NCI-H774 (cell line): ENCODE measurements at places on chromosomes 7 and 10.

GRCh38 chr10:28266449-28267224, 36.2 kb downstream of the MPP7 start:
- no peak for DNase-seq

GRCh38 chr7:158051776-158052175, 535.8 kb downstream of the PTPRN2 start:
- DNase-seq: no peak

DNA sequence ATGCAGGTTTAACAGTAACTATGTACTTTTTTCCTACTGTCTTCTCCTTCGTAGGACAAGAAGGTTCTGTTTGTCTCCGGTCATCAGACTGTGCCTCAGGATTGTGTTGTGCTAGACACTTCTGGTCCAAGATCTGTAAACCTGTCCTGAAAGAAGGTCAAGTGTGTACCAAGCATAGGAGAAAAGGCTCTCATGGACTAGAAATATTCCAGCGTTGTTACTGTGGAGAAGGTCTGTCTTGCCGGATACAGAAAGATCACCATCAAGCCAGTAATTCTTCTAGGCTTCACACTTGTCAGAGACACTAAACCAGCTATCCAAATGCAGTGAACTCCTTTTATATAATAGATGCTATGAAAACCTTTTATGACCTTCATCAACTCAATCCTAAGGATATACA, 2.4 kb downstream of the DKK1 start:
- DNase-seq: no peak

DNA sequence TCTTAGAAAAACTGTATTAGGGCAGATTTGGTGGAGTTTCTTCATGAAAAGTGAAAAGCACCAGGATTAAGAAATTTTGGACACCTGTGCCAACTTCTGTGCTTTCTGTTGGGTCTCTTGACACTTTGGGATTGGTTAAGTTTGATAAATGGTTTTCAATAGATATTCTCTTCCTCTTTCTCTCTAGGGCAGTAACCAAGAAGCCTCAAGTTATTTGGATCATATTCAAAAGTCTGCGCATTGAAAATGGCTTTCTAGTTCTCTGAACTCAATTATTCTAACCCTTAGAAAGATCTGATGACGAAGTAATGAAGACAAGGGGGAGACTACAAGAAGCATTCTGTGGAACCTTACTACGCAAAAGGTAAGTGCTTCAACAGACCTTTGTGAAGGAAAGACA, 144.0 kb upstream of the CCDC6 start:
- DNase-seq: no peak

DNA sequence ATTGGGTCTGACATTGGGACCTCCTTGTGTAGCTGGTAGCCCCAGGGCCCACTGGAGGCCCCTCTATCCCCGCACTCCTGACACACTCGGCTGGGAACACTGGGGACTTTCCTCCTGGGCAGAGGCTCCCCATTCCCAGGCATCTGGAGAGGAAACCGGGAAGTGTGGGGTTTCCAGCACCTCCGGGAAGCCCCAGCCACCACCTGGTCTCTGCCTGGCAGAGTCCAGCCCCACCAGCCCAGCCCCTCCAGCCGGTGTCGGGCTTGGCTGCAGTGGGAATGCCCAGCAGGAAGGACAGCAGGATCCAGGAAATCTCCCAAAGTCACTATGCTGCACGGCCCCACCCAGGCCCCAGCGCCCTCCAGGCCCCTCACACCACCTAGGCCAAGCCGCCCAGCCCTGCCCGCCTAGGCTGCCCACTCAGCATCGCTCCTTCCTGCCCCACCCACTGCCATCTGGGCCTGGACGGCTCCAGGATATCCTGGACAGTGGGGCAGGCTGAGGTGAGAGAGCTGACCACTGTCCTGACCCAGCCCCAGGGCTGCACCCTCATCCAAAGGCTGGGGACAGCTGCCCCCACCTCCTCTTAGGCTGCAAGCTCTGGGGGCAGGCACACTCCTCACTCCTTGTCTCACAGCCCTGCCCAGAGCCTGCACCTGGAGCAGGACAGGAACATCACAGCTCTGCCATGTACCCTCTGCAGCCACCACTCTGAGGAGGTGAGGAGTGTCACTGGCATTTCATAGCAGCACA, 11.8 kb downstream of the RASGEF1A start:
- no peak for DNase-seq

DNA sequence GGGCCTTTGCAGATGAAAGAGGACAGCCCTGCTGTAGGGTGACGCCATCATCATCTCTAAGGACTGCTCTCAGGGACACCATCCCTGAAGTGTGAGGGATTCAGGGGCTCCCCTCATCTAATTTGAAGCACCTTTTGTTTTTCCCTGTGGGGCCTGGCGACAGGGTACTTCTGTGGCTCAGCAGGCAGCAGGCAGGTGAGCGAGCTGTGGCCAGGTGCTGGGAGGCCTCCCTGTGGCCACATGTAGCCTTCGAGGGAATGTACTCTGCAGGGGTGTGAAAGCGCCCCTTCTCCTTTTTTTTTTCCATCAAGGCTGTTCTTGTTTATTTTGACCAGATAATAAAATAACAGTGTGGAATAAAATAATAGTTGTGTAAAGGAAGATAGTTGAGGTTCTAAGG, 118.2 kb upstream of the DPP6 start:
- DNase-seq: no peak

GRCh38 chr7:152674860-152675758, 832 bp downstream of the XRCC2 start:
- peak; percentile 76 for DNase-seq

DNA sequence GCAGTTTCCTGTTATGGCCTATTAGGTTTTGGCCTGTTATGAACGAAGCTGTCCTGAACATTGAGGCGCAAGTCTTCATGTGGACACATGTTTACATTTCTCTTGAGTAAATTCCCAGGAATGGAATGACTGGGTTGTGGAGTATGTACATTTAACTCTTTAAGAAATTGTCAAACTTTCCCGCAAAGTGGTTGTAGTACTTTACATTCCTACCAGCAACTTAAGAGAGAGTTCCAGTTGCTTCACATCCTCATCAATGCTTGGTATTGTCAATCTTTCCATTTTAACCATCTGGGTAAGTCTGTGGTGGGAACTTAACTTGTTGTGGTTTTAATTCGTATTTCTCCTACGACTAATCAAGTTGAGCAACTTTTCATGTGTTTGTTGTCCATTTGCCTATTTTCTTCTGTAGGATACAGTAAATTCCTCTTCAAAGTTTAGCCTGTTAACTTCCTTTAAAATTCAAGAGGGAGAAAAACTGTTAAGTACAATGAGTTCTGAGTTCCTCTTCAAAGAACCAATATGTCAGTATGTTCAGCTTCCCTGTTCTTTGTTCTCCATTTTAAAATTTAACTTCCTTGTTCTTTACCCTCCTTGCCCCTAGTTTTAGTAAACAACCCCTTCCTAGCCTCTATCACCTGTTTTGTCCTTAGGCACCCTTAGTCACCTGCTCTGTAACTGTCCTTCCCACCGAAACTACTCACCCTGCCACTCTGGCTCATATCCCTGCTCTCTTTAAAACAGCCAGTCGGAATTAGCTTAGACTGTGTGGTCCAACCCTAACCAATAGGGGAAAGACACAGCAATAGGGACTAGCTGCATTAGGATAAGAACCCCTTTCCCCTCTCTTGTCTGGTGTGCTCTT, 74.0 kb downstream of the FAM241B start:
- DNase-seq: no peak

- no peak for DNase-seq
Measured at GRCh38 chr7:133642907-133643306, 390.0 kb downstream of the EXOC4 start.

- DNase-seq: no peak
Measured at GRCh38 chr7:124700655-124701054, 64.9 kb downstream of the GPR37 start.

- no peak for DNase-seq
Measured at GRCh38 chr7:6398943-6399342, 48.8 kb downstream of the DAGLB start.

DNA sequence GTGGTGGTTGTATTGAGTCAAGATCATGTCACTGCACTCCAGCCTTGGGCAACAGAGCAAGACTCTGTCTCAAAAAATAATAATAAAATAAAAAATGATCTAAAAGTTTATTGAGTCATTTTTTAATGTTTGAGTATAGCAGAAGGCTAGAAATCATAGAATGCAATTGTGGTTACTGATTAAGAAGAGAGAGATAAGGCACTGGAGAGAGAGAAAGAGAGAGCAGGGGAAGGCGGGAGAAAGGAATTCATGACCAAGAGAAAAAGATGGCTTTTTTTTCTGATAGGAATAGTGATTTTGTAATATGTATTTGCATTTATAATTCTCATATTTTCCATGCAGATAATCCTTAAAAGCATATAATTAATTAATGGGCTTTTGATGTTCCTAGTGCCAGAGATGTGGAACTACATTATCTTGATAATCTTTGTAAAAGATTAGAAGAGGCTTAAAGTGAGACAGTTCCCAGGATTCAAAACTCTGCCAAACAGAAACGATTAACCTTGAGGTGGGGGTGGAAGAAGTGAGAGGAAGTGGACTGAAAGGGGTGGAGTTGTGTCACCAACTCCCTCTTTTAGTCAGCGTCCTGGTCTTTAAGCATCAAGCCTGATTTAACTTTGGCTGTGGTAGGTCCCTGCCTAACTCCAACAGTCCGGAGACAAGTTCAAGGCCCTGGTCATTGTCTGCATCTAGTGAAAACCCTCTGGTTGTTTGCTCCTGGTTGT, 76.2 kb downstream of the CHN2 start:
- no peak for DNase-seq

DNA sequence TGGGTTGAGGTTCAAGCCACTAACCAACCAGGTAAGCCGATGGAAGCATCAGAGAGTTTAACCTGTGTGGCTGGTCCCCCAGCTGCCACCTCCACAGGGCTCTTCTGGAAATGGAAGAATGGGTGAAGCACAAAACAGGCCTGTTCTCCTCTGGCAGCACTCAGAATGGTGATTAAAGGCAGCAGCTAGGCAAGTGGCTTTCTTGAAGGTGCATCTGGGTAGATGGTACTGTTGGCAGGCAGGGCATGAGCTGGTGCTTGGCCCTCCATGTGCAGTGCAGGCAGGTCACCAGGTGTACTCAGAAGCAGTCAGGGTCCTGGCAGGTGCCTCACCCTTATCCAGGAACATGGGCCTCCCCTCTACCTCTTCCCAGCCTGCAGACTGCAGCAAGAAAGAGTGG, 11.5 kb downstream of the AKR1E2 start:
- DNase-seq: no peak
